ENCODE measurements at places on chromosomes 11 and 22. TPM values are rescaled to one million over a fixed set of nuclear protein-coding genes. Genes with fewer than 3 reads are reported as not detected.

GRCh38 chr11:128501632-128502549 is 85.5 kb downstream of the ETS1 start:
- peak; percentile 95 for DNase-seq

DNA sequence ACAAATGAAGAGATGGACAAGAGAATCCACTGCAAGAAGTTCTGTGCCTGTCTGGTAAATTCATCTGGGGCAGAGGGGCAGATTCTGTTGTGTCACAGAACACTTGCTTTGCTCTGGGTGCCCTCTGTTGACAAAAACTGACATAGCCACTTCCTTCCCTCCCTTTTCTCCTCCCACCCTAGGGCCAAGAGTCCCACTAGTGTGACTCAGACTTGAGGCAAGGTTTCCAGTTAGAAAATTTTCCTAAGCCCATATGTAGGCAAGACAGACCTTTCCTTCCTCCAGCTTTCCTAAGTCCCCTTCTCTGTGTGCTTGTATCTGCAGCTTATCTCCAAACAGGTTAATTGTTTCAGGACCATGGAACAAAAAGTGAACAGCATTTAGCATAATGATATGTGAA is 106.8 kb downstream of the RBFOX2 start:
- DNase-seq, result peak; percentile 82

- no peak for DNase-seq
These were observed 48.2 kb downstream of the NECTIN1 start for GRCh38 chr11:119680541-119681360.

The FBLN1 gene
- total RNA-seq, result 72.5 TPM

The IGSF9B gene
- total RNA-seq, result 13.1 TPM

Measured in astrocyte (in vitro differentiated cells and primary cell).